ENCODE measurements at places on chromosomes 13 and 19.
A peak's percentile ranks its signal among the peaks of the same experiment; 100 is the strongest.

- DNase-seq = no peak
These were observed 73.9 kb downstream of the KCTD12 start for GRCh38 chr13:76812206-76812897.

DNA sequence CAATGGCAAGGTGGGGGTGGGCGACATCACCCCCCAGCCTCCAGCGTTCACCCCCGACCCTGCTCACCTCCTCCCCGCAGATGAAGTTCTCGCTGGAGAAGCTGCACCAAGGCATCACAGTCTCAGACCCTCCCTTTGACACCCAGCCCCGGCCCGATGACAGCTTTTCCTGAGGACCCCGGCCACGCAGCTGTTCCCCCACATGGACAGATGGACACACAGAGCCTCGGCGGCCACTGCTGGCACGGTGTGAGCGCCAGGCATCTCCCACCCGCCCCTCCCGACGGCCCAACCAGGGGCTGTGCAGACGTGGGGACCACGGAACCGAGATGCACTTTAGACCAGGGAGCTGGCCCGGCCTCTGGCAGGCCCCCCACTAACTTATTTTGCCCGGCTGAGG, 4.3 kb upstream of the SCN1B start:
- DNase-seq = no peak

GRCh38 chr13:109773276-109773675, 13.1 kb downstream of the IRS2 start:
- no peak for DNase-seq

DNA sequence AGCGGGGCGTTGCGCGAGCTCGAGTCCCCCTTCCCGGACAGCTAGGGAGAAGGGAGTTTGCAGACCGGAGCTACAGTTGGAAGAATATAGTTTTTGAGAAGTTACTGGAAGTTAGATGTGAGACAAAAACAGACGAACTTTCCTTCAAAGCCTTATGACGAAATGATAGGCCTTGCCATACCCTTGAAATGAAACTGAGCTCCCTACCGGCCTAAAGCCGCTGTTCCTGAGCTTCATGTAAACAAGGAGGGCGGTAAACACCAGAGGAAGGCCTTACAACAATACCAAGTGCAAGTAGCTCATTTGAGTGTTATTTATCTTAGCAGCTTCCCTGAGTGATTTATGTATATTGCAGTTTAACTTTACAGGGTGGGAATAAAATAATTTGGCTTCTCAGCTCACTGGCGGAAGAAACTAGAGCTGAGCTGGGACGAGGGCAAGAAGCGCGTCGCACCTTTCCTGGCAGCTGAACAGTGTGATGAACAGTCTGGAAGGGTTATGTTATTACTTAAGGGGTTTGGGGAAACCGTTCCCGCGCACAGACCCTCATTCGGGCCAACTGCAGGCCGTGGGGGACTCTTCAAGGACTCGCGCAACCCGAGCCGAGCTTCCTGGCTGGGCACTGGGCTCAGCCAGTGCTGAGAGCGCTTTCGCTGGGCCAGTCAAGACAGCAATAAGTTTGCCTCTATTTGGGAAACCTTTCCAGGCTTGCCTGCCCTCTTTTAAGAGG, 111.2 kb downstream of the KCNRG start:
- DNase-seq = peak; percentile 72

DNA sequence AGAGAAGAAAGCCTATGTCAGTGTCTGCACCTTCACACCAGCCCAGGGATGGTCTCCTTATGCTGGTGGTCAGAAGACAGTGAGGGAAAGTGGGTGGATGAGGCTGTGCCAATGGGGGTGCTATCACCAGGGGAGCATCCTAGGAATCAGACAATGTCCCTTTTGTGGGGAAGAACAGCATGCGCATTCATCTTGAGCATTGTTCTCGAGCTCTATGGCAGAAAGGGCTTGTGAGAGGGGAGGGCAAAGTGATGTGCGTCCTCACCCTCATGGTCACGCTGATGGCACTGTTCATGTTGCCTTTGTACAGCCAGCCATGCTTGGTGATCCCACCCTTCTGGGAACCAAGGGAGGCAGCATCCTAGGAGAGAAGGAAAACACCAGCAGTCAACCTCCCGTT, 56.1 kb downstream of the DOCK9 start:
- no peak for DNase-seq

DNA sequence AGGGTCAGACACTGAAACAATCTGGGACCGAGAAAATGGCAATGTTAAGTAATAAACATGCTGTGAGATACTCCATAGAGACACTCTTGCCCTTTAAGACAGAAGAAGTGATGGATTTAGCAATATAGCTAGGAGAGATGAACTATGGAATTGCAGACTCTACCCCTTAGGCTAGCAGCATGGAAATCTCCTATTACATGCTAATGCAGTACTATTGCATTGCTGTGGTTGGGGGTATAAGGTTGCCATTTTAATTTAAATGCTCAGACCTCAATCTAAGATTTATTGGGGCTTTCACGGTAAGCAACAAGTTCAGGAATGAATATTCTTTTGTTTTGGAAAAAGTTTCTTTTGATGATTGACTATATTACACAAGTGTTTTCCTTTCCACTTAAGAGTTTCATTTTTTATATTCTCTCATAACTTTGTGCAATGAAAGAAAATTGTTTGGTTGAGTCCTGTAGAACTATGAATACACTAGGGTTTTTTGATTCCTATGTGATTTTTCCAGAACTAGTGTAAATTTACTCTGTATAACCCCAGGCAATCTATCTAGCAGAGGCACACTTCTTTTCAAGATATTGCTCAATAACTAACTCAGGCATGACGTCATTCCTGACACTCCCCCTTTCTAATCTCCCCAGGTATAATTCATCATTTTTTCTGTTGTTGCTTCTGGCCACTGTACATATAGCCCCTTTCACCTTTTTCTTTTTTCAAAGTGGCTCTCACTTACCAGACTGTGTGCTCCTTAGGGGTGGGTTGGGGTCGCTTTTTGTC, 394.7 kb upstream of the KLF12 start:
- no peak for DNase-seq

GRCh38 chr19:29603308-29603707, 2.8 kb upstream of the POP4 start:
- no peak for DNase-seq

GRCh38 chr13:51928231-51928630, 66.5 kb downstream of the CCDC70 start:
- no peak for DNase-seq

DNA sequence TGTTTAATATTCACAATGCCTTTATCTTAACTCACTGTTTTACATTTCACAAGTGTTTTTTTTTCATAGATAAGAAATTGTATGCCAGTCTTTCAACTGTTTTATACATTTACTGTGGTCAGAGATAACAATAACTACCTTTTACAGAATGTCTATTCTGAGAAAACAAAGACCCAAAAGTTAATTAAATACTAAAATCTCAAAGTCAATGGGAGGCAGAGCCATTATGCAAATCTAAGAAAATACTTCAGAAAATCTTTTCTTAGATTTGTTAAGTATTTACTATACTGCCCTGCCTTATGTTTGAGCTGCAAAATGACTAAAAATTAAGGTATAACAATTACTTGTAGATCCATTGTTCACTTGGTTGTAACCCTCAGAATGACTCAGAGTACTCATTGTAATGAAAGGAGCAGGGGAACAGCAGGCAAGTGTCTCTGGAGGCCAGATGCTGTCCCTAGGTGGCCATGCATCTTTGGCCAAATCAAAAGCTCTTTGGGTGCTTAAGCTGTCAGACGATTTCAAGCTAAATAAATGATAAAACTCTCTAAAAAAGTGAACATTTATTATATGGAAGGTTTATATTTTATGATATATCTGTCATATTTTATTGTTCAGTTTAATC, 770.1 kb upstream of the PCDH20 start:
- no peak for DNase-seq

DNA sequence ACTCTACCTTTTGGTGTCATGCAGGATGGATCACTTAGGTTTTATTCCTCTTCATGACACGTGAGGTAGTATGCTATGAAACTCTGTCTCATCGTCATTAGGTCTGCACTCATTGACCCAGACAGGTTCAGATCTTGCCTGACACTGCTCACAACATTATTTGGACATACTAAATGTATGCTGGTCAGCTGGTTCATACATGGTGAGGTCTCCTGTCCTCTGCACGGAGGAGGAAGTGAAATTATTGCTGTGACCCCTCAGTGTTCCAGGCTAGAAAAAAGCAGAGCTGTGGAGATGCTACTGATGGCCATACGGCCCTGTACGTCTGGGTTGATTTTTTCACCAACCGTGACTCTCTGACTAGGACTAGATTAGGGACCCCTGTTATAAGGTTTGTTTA, 35.8 kb downstream of the LATS2 start:
- no peak for DNase-seq

DNA sequence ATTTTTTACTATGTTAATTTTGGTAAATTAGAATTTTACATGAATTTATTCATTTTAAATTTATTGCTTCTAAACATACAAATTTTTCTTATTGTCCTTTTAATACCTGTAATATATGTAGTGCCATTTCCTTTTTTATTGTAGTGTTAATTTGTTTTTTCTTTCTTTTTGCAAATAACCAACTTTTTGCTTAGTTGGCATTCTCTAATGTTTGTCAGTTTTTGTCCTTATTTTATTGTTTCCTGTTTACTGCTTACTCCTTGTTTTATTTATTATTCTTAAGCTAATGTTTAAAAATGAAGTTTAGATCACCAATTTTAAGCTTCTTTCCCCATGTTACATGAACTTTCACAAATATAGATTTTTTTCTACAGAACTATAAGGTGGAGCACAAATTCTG, 516.6 kb downstream of the SLITRK1 start:
- no peak for DNase-seq

GRCh38 chr13:112119192-112120030, 52.5 kb downstream of the SOX1 start:
- no peak for DNase-seq

DNA sequence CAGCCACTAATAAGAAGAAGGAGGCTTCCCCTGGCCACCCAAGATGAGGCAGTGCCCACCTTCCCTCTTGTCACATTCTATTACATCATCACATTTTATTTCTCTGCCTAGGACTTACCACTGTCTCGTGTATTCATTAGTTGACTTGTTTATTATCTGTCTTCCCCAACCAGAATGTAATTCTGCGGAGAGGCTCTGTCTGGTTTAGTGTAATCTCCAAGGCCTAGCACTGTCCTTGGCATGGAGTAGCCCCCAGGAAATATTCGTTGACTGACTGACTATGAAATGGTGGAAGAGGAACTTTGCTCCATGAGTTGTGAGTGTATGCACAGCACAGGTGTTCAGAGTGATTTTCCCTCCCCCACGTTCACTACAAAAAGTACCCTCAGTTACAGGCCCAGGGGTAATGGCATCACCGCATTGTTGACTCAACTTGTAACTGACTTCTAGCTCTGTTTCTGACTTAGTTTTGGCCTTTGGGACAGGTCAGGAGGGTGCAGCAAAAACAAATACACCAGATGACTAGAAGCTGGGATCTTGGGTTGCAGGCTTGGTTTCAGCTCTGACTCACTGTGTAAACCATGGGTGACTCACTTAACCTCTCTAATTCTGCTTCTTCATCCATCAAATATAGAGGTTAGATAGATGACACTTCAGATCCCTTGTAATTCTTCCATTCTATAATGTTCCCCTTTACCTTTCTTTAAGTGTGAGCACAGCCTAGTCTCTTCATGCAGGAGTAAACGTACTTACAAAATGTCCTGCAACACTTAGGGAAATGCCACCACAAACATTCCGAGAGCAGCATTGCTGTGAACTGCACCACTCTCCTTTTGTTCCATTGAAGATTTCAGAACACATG, 229.7 kb downstream of the KCNRG start:
- peak; percentile 88 for DNase-seq

DNA sequence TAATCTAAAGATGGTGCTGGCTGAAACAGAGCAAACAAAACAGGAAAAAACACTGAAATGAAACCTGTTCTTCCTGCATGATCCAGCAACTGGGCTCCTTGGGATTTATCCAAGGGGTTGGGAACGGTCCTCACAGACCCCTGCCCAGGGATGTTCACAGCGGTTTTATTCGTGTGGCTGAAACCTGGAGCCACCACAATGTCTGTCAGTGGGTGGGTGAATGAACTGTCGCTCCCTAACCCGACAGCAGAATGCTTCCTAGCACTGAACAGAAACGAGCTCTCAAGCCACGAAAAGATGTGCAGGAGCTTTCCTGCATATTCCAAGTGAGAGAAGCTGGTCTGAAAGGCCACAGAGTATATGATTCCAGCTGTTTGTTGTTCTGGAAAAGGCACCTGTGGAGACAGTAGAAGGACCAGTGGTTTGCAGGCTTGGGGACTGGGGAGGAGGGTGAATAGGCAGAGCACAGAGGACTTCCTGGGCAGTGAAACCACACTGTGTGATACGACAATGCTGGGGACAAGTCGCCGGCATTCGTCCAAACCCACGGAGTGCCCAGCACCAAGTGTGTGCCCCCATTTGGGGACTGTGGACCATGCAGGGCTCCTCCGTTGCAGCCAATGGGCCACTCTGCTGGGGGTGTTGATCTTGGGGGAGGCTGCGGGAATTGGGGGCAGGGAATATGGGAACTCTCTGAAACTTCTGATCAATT, 73.9 kb downstream of the TEX29 start:
- no peak for DNase-seq

GRCh38 chr13:81609335-81609734, 1268.4 kb upstream of the SPRY2 start:
- DNase-seq = no peak

- peak; percentile 87 for DNase-seq
These were observed 116.4 kb downstream of the TM9SF2 start for GRCh38 chr13:99617474-99618255.

- DNase-seq = no peak
These were observed 50.7 kb downstream of the C1QTNF9 start for GRCh38 chr13:24360106-24360505.

- no peak for DNase-seq
These were observed 464.6 kb downstream of the FGF9 start for GRCh38 chr13:22135446-22135845.

DNA sequence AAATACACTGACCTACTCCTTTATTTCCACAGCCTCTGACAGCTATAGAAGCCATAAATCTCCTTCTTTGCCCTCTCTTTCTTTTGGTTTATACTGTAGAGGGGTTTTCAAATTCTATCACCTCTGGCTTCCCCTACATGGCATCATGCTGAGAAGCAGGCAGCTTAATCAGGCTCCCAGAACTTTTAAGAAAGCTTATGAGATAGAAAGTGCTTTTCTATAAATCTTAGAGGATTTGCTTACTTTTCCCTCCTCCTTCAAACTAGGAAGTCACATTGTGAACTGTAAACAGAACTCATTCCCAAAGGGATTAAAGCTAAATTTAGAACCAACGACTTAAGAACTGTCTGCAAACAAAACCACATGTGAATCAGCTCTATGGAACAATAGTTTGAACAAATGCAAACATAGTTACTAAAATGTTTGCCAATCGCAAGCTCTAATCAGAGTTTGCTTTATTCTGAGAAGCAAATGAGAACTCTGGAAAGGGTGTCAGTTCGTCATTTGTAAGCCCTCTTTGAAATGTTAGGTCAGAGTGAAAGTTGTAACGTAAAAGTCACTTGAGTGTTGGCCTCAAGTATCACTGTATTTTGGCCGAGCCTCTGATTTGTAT, 344.1 kb downstream of the RFC3 start:
- peak; percentile 82 for DNase-seq

GRCh38 chr13:106140476-106140875, 395.0 kb downstream of the EFNB2 start:
- peak; percentile 64 for DNase-seq
